ENCODE measurements at places on chromosomes 3 and 15. TPM values are rescaled to one million over a fixed set of nuclear protein-coding genes. Genes with fewer than 3 reads are reported as not detected.

FBXL22 gene
- 1.3 TPM for total RNA-seq

ARHGAP11A gene
- total RNA-seq = 132 TPM

GRCh38 chr3:189871418-189871817 lies 240.2 kb downstream of the TP63 start:
- no peak for DNase-seq

GRCh38 chr3:98670020-98670419 lies 76.6 kb upstream of the CPOX start:
- no peak for DNase-seq

GRCh38 chr15:26561130-26561529 lies 211.7 kb downstream of the GABRB3 start:
- no peak for DNase-seq

CPNE9 gene
- total RNA-seq = 0.77 TPM

DPH6 gene
- 8.8 TPM for total RNA-seq

GRCh38 chr3:126558336-126559071 lies at the start of gene C3orf22:
C3orf22 (minus strand) TSS chr3:126558932; CDS start chr3:126553390, 5,542 bp downstream.
- no peak for DNase-seq

TFRC gene
- 174 TPM for total RNA-seq

MAP1A gene
- total RNA-seq = 0.82 TPM

- DNase-seq = peak; percentile 75
Measured at GRCh38 chr15:98779463-98780071, 131.2 kb downstream of the IGF1R start.

GRCh38 chr15:35430301-35430700 lies 115.7 kb downstream of the DPH6 start:
- DNase-seq = no peak

DNA sequence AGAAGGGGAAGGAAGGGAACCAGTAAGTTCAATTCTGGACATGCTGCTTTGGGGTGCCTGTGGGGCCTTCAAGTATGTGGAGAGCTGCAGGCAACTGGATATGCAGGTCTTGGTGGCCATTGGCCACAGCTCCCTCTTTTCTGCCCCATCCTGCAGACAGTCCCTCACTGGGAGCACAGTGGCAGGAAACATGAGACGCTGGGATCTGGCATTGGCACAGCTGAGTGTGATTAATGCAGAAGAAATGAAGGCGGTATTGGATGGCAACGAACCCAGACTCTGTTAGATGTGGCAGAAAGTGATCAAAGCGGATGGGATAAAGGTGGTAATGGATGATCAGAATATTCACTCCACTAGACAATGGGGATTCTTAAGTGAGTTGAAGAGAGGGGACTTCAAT lies 23.2 kb upstream of the VPS8 start:
- no peak for DNase-seq

RUBCN gene
- 33.1 TPM for total RNA-seq

DNA sequence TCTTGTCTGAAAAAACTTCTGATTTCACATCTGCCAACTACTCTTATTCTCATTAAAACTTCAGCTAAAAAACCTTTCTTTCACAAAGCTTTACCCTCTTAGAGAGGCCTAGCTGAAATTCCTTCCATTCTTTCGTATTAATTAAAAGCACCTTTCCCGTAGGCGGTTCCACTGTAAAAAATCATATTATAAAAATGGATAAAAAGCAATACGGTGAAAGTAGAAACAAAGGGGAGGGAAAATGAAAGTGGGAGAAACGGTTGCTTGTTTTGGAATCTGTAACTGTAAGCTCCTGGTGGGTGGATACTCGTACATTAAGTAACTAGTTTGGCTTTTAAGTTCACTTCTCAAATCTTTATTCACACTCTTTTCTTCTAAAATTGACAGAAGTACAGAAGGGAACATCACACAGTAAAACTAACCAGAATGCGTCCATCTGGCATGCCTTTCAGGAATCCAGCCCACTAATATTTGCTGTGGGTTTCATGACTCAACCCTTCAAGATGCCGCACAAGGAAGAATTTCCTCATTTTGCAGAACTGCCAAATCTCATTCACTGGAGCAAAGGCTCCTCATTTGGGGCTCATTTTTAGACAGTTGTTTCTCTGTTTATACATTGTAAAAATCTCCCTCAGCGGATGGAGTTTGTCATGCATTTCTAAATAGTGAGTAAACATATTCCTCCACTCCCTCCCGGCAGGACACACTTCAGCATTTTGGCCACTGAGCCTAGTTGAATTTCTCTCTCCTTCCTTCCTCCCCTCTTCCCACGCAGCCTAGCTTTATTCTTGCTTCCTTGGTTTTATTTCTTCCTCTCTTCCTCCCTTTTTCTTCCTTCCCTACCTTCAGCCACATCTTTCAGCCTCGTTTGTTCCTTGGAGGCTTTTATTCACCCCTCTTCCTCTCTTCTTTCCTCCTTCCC lies 419.5 kb upstream of the NAALADL2 start:
- DNase-seq = no peak

- no peak for DNase-seq
Measured at GRCh38 chr15:70271422-70272088, 173.8 kb upstream of the TLE3 start.

DNA sequence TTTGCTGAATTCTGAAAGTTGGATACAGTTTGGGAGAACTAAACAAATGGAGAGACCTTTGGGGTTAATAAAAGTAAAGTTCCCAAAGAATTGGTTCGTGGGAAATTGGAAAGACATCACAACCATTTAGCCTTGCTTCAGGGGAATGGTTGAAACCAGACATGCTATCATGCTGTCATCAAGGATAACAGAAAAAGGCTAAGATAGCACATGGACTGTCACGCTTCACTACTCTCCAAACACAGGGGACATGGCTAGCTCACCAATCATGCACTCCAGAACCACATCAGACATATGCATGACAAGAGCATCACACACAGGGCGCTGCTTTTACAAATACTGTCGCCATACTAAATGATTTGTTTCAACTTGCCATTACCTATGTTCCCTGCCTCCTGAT lies 671.7 kb upstream of the ROBO1 start:
- DNase-seq = no peak

RARRES1 gene
- total RNA-seq = not detected

ATP8B4 gene
- total RNA-seq = 21.3 TPM

DNA sequence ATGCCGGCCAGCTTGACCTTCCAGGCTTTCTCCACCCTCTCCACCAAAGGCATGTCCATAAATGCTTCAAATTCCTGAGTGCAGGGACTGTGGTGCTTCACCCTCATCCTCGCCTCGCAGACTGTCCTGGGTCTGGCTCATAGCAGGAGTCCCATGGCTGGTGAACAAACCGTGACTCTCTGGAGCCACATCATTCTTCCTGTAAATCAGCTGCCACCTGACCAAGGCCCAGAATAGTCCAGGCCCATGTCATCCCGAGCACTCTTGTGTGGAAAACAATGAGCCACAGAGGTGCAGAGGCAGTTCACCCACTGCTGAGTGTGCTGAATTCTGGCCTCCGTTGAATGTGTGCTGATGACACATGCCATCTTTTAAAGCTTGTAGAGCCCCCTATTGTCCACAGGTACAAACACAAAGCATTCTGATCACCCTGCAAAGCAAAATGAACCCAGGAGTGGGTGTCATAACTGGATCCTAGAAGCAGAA lies 68.6 kb downstream of the ABHD5 start:
- peak; percentile 9 for DNase-seq

DNA sequence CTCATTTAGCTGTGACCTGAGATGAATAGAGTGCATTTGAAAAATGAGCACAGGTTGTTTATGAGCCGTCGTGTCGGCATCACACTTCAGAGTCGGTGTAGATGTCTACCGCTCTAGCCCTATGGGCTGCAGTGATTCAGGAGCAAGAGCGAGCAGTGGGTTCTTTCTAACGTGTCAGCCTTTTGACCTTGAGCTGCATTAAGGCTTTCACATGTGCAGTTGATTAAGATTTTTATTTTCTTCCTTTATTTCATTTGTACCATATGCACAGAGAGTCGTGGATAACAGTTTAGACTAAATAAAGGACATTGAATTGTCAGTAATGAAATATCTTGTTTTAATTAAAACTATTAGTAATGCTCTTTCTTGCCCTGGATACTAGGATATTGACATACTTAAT lies 368.2 kb downstream of the PTPRG start:
- no peak for DNase-seq

GRCh38 chr3:21649519-21649918 lies 101.5 kb downstream of the ZNF385D start:
- DNase-seq = no peak

PRR20G gene
- total RNA-seq = not detected

GRCh38 chr15:47866446-47866845 lies 149.1 kb downstream of the SEMA6D start:
- DNase-seq = no peak

DNA sequence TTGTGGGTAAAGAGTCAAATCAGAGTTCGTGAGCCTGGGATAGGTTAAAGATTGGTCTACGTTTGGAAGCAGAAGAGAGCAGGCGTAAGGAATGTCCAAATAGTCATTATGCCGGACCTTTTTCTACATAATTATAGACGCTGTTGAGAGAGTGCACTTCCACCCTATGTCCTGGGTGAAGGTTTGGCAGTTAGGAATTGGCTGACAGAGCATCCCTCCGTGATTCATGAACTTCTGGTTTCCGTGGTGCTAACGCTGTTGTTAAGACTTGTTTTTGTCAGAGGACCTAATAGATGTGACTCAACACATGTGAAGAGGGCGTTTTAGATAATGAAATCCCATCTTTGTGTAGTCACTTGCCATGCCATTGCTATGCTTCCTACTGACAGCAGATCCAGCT lies 1.1 kb downstream of the EAF1 start:
- DNase-seq = peak; percentile 16

DNA sequence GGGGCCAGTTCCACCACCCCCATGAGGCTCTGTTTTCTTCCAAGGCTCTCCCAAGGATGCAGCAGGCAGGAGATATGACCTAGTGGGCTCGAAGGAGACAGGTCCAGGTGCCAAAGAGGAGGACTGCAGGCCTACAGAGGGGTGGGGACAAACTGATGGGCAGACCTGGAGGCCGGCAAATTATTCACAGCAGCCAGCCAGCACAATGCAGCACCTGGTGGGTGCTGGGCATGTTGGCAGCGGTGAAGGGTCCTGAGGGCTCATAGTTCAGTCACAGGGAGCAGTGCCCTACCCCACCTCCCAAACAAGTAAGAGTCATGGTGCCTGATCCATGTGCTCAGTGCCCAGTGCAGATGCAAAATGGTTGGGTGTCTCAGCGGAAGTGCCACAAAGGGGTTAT lies 171.7 kb downstream of the ABHD5 start:
- no peak for DNase-seq

DNA sequence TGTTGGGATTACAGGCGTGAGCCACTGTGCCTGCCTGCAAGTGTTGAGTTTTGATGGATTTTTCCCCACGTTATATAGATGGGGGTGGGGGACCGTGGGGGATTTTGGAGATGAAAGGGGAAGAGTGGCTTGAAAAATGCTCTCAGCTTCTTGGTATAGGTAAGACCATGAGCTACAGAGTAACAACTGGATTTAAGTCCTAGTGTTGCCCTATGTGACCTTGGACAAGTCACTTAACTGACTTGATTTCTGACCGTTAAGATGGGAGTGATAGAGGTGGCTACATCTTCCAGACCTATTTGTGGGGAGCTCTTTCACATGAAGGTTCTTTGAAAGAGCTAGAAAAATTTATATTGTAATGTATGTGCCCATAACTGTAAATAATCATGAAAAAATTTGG lies 13.3 kb downstream of the TRIM71 start:
- DNase-seq = no peak

RETNLB gene
- not detected for total RNA-seq

Data from activated T-cell treated with anti-CD3 and anti-CD28 coated beads, Interleukin-2, amount 50 U/mL, for 72 hours (primary cell).